ENCODE measurements at places on chromosomes 6 and 20. TPM values are rescaled to one million over a fixed set of nuclear protein-coding genes. Genes with fewer than 3 reads are reported as not detected.

- no peak for DNase-seq
These were observed 16.7 kb downstream of the SCUBE3 start for GRCh38 chr6:35230498-35230897.

DNA sequence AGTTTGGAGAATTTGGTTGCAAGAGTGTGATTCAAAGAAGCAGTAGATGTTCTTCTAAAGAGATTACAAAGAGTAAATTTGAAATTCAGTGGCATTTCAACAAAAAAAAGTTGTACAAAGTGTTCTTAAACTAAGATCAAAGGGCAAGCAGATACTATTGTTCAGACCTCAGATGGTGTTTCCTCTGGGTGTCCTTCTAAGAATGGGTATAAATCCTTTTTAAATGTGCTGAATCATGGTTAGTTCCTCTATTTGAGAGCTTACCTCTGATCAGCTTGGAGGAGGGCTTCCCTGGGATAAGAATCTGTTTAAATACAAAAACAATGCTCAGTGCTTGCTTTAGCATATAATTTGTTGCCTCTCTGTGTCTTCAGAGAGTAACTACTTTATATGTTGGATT lies 6.3 kb downstream of the BMP6 start:
- peak; percentile 61 for DNase-seq

GRCh38 chr20:50421356-50422340 lies 88.5 kb upstream of the PTPN1 start:
- no peak for DNase-seq

- DNase-seq, result no peak
These were observed 268.7 kb downstream of the DOK5 start for GRCh38 chr20:54744097-54744496.

GRCh38 chr6:11429577-11429976 lies 108.0 kb upstream of the TMEM170B start:
- DNase-seq, result no peak

DNA sequence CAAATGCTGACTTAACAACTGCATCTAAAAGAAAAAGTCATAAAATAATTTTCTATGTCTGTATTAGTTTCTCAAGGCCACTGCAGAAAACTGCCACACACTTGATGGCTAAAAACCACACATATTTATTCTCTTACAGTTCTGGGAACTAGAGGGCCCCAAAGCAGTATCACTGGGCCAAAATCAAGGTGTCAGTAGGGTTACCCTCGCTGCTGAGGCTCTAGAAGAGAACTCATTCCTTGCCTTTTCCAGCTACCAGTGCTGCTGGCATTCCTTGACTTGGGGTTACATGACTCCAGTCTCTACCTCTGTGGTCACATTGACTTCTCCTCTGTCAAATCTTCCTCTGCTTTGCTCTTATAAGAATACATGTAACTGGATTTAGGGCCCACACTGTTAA lies 124.6 kb upstream of the THEMIS start:
- DNase-seq, result no peak

- DNase-seq, result peak; percentile 72
These were observed 7.9 kb downstream of the RPS6KA2 start for GRCh38 chr6:166618866-166619761.

- DNase-seq, result peak; percentile 88
These were observed 195.5 kb downstream of the JARID2 start for GRCh38 chr6:15441215-15441868.

DNA sequence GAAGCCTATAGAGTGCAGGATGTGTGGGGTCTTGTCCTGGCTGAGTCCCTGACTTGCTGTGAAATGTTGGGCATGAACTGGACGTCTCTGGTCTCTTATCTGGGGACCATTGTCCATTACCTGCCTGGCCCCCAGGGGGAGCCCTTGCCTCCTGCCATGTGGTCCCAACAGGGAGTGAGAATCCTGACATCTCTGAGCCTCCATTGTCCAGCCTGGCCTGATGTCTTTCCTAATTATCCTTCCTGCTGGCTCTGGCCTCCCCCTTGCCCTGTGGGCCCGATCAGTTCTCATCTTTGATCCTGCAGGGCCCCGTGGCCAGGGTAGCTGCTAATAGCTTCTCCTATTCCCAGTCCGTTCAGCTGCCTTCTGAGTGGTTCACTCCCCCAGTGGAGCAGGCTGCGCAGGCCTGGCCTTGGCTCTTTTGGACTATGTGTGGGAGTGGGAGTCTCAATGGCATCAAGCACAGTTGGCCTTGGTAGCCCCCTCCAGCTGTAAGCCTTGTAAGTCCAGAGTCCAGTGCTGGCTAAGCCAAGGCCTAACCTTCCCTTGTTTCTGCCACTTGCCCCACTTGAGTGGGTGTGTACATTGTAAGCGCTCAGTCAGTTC lies 77.9 kb upstream of the RALY start:
- DNase-seq, result no peak

GRCh38 chr6:40932366-40932765 lies 106.7 kb downstream of the UNC5CL start:
- DNase-seq, result no peak

GRCh38 chr6:107344383-107344782 lies 115.0 kb downstream of the PDSS2 start:
- DNase-seq, result no peak

Gene SRSF12
- total RNA-seq, result 0.09 TPM

Gene NRM
- 0.82 TPM for total RNA-seq

Gene EYS
- 0.09 TPM for total RNA-seq

Gene SEC23B
- 21.0 TPM for total RNA-seq

Gene VNN1
- 0.33 TPM for total RNA-seq
